Right hindlimb (tissue), 1 donor: ENCODE measurements at places on chromosomes 2 and 18.

GRCh38 chr2:70943205-70943871 is 7.6 kb downstream of the ATP6V1B1 start:
- DNase-seq = no peak

GRCh38 chr2:6499691-6500090 is 366.0 kb downstream of the CMPK2 start:
- no peak for DNase-seq

DNA sequence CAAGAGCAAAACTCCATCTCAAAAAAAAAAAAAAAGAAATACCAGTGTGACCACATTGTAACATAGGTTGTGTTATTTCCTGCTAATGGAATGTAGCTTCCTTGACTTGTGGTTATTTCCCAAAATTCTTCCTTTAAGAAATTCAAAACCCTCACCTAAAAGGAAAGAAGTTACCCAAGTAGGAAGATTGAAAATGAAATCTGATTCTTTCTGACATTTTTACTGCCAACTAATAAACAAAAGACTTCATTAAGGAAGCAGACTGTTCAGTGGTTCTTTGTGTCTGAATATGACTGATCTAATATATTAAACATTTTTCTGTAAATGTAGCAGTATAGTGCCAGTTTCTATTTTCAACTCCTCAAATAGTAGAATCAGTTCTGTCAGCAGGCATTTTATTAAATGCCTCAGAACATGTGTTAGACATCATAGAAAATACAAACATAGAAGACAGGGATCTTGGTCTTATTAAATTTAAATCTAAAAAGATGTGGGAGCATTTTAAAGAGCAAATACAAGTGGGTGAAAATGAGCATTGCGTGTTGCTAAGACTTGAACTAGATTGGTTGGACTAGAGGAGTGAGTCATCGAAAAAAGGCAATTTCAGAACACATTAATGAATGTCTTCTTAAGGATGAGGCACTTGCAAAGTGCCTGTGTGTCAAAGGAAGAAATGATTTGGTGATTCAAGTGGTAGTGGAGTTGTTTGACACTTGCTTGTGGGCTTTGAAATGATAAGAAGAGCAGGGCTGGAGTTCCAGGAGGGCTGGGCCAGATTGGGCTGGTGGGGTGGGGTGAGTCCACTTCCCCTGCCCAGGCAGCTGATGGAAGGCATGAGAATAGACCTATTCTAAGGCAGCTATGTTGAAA is 53.4 kb downstream of the PKP4 start:
- no peak for DNase-seq

- no peak for DNase-seq
These were observed 57.3 kb upstream of the CREB1 start for GRCh38 chr2:207472343-207473048.

- no peak for DNase-seq
These were observed 252.3 kb downstream of the HAUS1 start for GRCh38 chr18:46356278-46357033.
